ENCODE measurements at places on chromosomes 3 and 15.

DNA sequence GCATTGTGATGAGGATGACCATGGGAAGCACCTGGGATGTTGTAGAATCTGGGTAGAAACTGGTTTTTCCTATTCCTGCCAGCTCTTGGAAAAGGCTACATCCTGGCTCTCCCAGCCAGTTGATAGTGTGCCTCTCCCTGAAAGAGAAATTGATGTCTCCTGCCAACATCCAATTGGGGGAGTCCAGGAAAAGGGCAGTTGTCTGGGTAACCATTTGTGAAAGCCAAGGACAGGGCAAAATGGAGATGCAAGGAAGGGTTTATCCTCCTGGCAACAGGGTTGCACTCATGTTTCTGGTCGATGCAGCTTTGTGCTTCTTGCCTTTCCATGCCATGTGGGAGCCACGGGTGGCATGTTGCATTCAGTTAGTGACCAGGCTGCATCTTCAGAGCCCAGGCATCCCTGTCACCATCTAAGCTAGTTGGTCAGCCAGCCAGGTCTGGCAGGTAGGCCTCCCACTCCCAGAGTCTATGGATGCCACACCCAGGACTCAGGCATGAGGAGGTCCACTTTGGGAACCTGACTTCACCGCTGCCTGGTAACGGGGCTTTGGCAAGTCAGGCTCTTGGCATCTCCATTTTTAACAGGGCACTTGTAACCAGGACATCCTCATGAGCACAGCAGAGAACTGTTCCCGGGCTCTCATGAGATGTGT is 153.5 kb downstream of the DNAJB8 start:
- no peak for DNase-seq

DNA sequence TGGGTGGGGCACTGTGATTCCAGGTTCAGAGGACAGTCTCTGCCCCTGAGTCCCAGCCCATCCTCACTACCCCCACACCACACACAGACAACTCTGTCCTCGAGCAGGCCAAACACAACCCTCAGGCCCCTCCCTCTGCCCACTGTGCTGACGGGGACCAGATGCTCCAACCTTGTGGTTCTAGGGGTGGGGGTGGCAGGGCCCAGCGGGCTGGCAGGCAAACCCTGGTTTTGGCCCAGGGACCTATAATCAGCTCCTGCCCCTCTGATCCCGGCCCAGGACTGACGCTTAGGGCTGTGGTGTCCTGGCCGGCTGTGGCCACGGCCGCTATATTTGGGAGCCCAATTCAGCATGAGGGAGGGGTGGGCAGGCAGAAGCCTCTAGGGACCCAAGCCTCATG is 5.0 kb upstream of the MYL3 start:
- DNase-seq, result no peak

DNA sequence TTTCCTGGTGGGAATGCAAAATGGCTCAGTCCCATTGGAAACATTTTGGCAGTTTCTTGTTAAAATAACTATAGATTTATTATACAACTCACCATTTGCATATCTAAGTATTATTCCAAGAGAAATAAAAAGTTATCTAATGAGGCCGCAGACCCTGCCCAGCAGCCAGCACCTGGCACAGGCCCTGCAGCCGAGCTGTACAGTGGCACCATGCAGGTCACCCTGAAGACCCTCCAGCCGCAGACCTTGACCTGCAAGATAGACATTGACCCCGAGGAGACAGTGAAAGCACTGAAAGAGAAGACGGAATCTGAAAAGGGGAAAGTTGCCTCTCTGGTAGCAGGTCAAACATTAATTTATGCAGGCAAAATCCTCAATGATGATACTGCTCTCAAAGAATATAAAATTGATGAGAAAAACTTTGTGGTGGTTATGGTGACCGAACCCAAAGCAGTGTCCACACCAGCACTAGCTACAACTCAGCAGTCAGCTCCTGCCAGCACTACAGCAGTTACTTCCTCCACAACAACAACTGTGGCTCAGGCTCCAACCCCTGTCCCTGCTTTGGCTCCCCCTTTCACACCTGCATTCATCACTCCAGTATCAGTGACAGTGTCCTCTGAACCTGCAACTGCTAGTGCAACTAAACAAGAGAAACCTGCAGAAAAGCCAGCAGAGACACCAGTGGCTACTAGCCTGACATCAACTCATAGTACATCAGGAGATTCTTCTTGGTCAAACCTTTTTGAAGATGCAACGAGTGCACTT is 113.5 kb upstream of the SATB1 start:
- DNase-seq, result no peak

GRCh38 chr3:46711760-46712159 is 5.9 kb downstream of the PRSS50 start:
- DNase-seq, result peak; percentile 9

GRCh38 chr15:42915654-42916315 is 4.8 kb downstream of the TTBK2 start:
- no peak for DNase-seq

- DNase-seq, result no peak
These were observed 71.0 kb upstream of the ZNF280D start for GRCh38 chr15:56804279-56804678.

DNA sequence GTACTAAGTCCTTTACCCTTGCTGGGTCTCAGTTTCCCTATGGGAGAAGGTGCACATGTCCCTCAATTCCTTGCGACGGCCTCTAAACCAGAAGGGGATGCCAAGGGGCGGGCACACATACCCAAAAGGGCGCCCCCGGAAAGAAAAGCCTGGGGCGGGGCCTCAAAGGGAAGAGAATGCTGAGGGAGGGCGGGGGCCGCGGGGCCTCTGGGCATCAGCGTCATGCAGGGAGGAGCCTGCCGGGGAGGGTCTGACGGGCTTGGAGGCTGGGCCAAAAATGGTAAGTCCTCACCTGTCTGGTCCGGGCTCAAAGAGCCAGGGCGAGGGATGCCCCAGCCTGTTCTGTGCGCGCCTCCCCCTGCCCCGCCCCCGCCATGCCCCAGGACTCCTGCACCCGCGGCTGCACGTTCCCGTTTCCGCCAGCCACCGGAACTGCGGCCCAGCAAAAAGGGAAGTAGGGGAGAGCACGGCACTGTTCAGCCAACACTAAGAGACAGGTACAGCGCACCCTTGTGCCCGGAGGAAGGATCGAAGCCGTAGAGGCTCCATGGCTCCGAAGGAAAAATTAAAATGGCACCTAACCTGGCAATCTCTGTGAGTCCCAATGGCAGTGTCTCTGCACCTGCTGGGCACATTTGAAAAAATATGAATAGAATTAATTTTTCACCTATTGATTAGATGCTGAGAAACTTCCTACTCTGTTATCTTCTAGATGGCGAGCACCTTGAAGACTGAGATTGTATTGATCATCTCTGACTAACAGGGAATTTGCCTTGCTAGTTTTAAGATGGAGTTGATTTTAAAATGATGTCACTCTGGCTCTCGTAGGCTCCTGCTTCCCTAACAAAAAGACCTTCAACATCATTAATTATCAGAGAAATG is at the start of gene DET1:
DET1 (minus strand) TSS at position 434 of the 882 bp plus-strand sequence. CDS start 14,976 bp downstream, outside the sequence.
- DNase-seq, result peak; percentile 100

- no peak for DNase-seq
These were observed 146.0 kb downstream of the IL20RB start for GRCh38 chr3:137103739-137104138.

DNA sequence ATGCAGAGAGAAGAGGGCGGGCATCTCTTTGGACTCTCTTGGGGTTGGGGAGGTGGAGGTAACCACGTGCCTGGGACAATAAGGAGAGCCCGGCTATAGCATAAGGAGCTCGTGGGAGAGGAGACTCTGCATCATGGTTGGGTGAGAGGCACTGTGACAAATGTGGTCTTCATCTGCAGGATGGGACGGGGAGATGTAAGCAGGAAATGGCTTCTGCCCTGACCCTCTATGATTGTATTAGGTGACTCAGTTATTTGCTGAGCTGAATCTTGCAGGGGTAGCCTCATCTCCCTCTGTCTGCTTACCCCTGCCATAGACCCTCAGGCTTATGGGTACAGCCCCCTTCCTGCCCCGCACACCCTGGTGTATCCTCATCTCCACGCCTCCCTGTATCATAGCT is 48.7 kb downstream of the CORO2B start:
- no peak for DNase-seq

GRCh38 chr3:32200490-32200889 is 38.0 kb upstream of the CMTM8 start:
- no peak for DNase-seq

- DNase-seq, result no peak
These were observed 53.6 kb downstream of the SUMF1 start for GRCh38 chr3:4413467-4413866.

DNA sequence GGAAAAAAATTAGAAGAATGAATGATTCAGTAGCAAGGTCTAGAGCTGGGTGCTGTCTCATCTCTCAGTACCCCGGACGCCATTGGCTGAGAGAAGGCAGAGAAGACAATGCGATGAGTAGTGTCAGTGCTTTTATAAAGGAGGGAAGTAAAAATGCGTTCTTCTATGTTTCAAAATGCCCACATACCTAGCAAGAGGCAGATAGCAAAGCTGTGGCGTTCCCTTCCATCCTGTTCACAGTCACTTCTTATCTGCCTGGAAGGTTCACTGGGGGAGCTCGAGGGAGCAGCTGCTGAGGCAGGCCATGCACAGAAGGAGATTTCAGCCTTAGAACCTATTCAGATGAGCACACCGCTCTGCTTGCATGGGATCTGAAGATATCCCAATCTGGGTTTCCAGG is 234.0 kb downstream of the RPLP1 start:
- no peak for DNase-seq

DNA sequence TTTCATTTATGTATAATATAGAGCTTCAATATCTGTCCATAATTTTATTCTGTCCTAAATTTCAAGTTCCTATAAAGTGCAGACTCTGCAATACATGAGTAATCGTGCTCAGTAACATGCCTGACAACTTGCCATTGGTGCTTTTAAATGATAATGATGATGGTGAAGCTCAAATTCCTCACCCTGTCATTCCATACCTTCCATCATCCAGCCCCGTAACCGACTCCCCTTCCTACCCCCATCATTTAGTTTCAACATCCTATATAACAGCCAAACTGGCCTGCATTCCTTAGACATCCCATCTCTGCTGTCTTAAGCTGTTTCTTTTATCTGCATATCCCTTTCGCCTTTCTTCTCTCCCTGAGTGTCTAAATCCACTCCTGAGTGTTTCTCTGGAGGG is 67.2 kb upstream of the DLG1 start:
- no peak for DNase-seq

DNA sequence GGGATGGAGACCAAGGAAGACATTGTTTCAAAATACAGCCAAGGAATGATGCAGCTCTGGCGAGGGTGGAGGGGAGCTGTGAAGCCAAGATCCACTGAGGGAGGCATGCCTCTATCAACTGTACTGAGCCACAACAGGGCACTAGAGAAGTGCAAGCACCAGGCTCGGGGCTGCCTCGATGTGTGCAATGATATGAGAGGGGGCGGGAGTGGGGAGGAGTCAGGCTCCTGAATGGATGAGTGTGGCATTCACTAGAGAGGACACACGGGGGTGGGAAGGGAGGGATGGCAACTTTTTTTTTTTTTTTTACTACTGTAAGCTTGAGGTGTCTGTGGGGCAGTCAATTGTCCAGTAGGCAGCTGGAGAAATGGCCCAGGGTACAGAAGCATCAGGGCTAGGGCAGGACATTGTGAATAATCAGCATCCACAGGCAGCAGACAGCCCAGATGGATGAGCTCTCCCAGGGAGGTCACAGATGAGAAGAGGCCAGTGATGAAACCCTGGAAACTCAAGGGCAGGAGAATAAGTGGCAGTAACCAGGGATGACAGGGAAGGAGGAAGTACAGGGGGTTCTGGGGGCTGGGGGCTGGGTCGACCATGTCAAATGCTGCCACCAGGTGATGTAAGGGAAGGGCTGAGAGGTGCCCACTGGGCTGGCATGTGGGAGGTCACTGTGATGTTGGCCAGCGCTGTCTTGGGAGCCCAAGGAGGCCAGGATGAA is 5.9 kb downstream of the STOML1 start:
- DNase-seq, result no peak

- DNase-seq, result no peak
These were observed 38.8 kb downstream of the BSN start for GRCh38 chr3:49593041-49593440.

GRCh38 chr3:77039606-77040171 is at the start of gene ROBO2:
Gene ROBO2, plus strand, starts transcription at chr3:77040099. Its CDS starts 687 bp downstream, at chr3:77040786.
- DNase-seq, result peak; percentile 45

DNA sequence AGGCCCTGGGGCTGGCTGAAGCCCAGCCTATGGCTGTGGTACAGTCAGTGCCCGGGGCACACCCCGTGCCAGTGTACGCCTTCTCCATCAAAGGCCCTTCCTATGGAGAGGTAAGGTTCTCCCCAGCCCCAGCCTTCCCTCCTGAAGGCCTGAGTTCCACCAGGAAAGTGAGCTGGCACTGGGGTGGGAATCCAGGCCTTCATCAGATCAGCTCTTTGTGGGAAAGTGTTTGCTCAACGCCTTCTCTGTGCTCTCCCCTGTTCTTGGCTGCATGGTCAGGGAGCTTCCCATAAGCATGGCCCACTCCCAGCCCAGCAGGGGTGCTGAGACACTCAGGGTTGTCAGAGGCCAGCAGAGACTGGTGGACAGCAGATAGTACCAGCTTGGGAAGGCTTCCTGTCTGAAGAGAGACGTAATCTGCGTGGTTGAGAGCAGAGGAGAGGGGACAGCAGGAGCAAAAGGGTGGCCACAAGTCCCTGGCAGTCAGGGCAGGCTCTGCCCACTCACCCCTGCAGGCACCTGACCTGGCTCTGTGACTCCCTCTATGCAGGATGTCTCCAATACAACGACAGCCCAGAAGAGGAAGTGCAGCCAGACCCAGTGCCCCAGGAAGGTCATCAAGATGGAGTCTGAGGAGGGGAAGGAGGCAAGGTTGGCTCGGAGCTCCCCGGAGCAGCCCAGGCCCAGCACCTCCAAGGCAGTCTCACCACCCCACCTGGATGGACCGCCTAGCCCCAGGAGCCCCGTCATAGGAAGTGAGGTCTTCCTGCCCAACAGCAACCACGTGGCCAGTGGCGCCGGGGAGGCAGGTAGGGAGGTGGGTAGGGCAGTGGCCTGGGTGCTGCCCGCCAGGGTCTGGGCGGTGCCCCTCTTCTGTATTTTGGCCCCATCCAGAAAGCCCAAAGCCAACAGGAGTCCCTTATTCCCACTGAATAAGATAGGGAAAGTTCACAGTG is 38.4 kb downstream of the PML start:
- DNase-seq, result no peak

GRCh38 chr15:59174835-59175831 is 31.5 kb upstream of the LDHAL6B start:
- peak; percentile 47 for DNase-seq

DNA sequence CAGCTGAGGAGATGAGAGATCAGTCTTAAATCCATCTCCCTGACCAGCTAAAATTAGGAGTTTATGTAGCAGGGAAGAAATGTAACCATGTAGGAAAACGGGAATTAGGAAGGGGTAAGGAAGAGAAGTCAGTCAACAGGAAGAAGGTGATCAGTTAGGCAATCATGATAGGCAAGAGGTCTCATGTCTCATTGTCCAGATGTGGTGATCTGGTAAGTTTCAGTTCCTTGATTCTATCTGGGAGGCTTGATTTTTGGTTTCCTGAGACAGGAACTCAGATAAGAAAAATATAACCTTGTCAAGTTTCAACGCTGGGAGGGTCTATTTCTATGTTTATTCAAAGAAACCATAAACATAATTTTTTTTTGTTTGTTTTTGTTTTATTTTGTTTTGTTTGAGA is 40.3 kb upstream of the TBC1D5 start:
- no peak for DNase-seq

- DNase-seq, result no peak
These were observed 62.8 kb downstream of the SYNM start for GRCh38 chr15:99167640-99168039.

Data from RWPE2 (cell line).